Muscle of arm (tissue), 14 donors: ENCODE measurements at places on chromosomes 5 and 9.

DNA sequence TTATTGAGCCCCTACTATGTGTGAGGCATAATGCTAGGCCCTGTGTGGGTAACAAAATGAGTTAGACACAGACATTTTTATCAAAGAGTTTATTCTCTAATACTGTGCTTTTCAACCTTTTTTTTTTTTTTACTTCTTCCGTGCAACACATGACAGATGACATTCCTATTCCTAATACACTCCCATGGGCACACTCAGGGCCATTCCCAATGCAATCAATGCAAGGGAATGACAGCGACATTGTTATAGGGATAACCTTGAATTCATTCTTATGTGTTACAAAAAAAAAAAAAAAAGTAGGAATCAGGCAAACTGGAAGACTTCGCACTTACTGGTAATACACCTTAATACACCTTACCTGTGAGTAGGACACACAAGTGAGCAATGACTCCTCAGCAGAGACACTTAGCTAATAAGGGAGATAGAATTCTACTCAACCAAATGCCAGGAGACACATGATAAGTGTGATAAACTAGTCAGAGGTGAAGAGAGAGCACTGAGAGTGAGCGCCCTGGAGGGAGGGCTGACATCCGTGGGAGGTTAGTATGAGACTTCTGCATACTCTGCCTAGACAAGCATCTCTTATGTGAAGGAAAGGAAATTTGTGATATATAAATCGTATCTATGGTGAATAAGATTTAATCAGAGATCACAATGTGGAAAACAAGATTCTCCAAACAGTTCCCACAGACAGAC is 21.0 kb upstream of the ARSB start:
- DNase-seq: no peak

GRCh38 chr9:134957165-134957944 is 39.6 kb upstream of the FCN1 start:
- DNase-seq: no peak

- DNase-seq: no peak
These were observed 453.3 kb downstream of the DIRAS2 start for GRCh38 chr9:90189306-90189705.

DNA sequence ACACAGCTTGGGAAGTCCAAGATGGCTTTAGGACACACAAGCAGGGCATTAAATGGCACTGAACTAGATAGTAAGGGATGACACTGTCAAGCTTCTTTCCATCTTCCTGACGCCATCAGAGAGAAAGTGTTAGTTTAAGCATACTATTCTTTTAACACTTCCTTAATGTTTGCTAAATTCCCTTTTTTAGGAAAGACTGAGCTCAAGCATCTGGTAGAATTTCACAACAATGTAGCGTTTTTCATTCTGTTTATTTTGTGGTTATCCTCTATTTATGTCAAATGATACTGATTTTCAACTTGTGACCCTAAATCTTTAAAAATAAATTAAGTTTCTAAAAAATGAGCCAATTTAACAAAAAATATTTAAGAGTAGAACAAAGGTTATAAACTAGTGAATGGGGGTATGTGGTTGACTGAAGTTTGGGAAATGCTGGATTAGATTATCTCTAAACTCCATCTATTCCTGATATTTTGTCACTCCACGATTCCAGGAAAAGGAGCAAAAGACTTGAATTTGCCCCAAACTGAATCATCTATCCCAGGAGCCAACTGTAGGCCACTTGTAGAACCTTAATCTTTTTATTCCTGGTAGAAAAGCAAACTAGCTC is 147.4 kb upstream of the KLF9 start:
- DNase-seq: no peak

- DNase-seq: no peak
These were observed 72.3 kb upstream of the CNTLN start for GRCh38 chr9:17062497-17062896.

DNA sequence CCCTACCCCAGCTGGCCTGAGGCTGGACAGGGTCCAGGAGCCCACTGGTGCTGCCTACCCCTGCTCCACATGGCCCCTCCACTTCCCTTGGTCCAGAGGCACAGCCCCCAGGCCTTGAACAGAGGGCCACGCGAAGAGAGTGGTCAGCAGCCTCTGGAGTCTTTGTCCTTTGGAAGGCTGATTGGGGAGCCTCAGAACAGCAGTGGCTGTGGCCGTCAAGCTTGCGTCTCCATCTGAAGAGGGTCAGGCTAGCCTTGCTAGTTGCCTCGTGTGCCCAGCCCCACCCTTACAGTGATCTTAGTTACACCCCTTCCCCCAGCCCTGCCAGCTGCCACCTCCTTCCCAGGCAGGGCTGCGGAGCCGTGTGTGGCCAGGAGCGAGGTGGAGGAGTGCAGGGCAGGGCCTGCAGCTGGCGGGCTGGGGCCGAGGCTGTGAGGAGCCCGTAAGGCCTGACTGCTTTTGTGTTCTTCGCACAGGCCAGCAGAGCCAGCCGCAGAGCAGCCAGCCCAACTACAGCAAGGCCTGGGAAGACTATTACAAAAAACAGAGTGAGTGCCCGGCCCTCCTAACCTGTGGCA is 30.1 kb upstream of the PRDM12 start:
- DNase-seq: no peak

DNA sequence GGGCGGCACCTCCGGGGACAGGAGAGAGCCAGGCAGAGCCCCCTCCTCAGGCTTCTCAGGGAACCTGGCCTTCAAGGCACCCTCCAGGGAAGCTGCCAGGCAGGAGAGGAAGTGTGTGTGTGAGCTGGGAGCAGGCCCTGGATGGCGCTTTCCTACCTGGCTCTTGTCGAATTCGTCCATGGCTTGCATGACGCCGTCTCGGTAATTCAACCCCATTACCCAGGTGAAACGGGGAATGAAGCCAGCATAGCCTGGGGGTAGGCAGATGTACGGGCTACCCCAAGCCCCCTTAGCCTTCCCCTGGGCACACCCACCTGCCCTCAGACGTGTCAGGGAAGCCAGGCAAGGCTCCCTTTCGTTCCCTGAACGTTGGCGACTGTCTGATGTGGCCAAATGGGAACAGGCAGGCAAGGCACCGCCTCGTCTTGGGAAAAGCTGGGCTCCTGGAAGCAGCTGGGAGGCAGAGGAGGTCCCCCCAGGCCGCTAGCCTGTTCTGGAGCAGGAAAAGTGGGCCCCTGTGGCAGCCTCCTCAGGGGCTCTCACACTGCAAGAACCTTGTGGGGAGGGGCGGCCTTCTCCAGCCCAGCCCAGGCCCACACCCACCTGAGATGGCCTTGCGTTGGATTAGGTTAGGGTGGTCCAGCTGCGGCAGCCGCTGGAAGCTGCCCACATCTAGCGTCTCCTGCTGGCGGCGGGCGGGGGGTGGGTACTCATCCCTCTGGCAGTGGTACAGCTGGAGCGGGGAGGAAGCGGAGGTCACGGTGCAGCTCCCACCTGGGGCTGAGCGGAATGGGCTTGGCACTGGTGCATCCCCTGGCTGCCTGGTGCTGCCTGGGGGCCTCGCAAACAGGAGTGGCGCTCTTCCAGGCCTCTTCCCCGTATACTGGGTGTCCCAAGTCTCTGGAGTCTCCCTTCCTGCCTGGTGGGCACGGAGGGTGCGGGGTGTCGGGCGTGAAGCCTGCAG is 3.7 kb downstream of the TUBB4B start:
- no peak for DNase-seq

GRCh38 chr9:132756214-132756845 is 86.1 kb downstream of the GTF3C4 start:
- no peak for DNase-seq

- no peak for DNase-seq
These were observed 17.9 kb downstream of the TLN1 start for GRCh38 chr9:35714123-35714522.

- DNase-seq: no peak
These were observed 504.4 kb downstream of the NTRK2 start for GRCh38 chr9:85173967-85174366.

- no peak for DNase-seq
These were observed 4.7 kb upstream of the PPP1R26 start for GRCh38 chr9:135474915-135475314.

DNA sequence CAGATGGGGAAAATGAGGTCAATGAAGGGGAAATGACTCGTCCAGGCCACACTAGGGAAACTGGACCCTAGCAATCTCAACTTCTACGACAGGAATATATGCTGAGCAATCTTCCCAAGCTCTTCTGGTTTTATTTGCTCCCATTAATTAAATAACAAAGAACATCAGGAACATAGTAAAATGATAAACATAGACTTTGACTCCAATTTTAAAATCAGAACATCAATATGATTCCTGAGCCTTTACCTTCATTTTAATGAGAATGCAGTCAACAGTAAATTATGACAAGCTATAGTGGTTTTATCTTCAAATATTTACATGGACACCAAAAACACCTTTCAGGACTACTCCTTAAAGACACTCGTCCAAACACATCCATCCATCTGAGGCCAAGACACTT is 74.2 kb upstream of the FRRS1L start:
- DNase-seq: no peak

- DNase-seq: no peak
These were observed 1103.6 kb upstream of the EDIL3 start for GRCh38 chr5:85488295-85488694.
